ENCODE measurements at places on chromosomes 2 and 18.

GRCh38 chr2:173773076-173773475, 192.1 kb downstream of the SP3 start:
- DNase-seq, result no peak

GRCh38 chr2:216915557-216916150, 55.8 kb upstream of the TNP1 start:
- no peak for DNase-seq

DNA sequence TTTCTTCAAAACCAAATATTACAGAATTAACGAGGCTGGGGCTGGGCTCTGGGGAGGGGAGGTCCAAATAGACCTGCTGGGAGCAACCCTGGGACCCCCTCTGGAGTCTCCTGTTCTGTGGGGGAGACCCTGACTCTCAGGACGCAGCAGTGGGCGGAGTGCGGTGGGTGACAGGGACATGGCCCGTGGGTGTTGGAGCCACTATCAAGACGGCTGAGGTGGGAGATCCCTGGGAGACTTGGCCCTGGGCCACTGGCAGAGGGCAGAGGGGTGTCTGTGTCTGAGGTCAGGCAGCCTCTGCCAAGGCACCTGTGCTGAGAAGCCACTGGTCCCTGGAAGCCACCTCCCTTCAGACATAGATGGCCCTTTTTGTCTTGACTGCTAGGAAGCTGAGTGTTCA, 79.5 kb upstream of the CTDP1 start:
- no peak for DNase-seq

- DNase-seq, result no peak
These were observed 5.8 kb downstream of the MAPRE3 start for GRCh38 chr2:26976237-26976636.

GRCh38 chr2:237486334-237486818, 675 bp upstream of the MLPH start:
- DNase-seq, result no peak

- DNase-seq, result no peak
These were observed 247.5 kb upstream of the CDH20 start for GRCh38 chr18:61085761-61086160.

All from activated T-helper 1 cell treated with anti-CD3 and anti-CD28 coated beads, Interleukin-12 subunit alpha, Interleukin-12 subunit beta, Interleukin-2, Interleukin-4 antibody, amounts not matched to agents 30 ng/mL and 10 ng/mL and 1 ng/mL, durations not matched to agents 14 hours and 24 hours and 36 hours (primary cell).